Cardiac septum (tissue), 1 donor: ENCODE measurements at places on chromosomes 4 and X. TPM values are rescaled to one million over a fixed set of nuclear protein-coding genes. Genes with fewer than 3 reads are reported as not detected.

AMMECR1 gene
- total RNA-seq = 1.5 TPM

GRCh38 chr4:76738086-76738931 lies 159.6 kb downstream of the SOWAHB start:
- DNase-seq = no peak

GRCh38 chr4:5206016-5206790 lies 154.9 kb downstream of the STK32B start:
- no peak for DNase-seq

GRCh38 chr4:172947594-172947993 lies 221.0 kb upstream of the GALNT7 start:
- DNase-seq = no peak

DNA sequence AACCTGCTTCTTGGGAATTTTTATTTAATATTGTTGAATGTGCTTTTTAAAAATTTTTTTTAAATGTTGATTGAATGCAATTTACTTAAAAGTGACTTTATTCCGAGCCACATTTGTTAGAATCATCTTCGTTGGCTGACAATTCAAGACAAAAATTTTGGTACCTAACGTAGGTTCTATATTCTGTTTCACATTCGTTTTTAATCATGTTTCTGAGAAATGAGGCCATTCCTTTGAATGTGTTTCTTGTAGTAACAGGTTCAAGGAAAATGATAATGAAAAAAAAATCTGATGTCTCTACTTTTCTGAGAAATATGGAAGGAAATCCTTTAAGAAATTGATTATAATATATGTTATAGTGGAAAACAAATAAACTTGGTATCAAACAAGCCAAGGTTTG lies 92.3 kb upstream of the DCLK2 start:
- DNase-seq = no peak

PAGE4 gene
- total RNA-seq = not detected
